ENCODE measurements at places on chromosomes 5 and 9. TPM values are rescaled to one million over a fixed set of nuclear protein-coding genes. Genes with fewer than 3 reads are reported as not detected.

The LCN15 gene
- not detected for total RNA-seq

The FBP1 gene
- total RNA-seq = not detected

The PCDHGC4 gene
- total RNA-seq = 2.6 TPM

The GIN1 gene
- 4.2 TPM for total RNA-seq

The GPR21 gene
- total RNA-seq = 1.9 TPM
